ENCODE measurements at places on chromosomes 7 and 10.
A peak's percentile ranks its signal among the peaks of the same experiment; 100 is the strongest.

- no peak for DNase-seq
Observed at GRCh38 chr7:28755255-28755654, 202.9 kb downstream of the TRIL start.

GRCh38 chr7:158816995-158817394 lies 12.3 kb downstream of the ESYT2 start:
- no peak for DNase-seq

- DNase-seq = no peak
Observed at GRCh38 chr7:155844526-155844925, 32.3 kb upstream of the SHH start.

GRCh38 chr7:340200-340937 lies 50.4 kb downstream of the FOXL3 start:
- no peak for DNase-seq

- DNase-seq = no peak
Observed at GRCh38 chr10:105658696-105659095, 1017.6 kb downstream of the SORCS3 start.

DNA sequence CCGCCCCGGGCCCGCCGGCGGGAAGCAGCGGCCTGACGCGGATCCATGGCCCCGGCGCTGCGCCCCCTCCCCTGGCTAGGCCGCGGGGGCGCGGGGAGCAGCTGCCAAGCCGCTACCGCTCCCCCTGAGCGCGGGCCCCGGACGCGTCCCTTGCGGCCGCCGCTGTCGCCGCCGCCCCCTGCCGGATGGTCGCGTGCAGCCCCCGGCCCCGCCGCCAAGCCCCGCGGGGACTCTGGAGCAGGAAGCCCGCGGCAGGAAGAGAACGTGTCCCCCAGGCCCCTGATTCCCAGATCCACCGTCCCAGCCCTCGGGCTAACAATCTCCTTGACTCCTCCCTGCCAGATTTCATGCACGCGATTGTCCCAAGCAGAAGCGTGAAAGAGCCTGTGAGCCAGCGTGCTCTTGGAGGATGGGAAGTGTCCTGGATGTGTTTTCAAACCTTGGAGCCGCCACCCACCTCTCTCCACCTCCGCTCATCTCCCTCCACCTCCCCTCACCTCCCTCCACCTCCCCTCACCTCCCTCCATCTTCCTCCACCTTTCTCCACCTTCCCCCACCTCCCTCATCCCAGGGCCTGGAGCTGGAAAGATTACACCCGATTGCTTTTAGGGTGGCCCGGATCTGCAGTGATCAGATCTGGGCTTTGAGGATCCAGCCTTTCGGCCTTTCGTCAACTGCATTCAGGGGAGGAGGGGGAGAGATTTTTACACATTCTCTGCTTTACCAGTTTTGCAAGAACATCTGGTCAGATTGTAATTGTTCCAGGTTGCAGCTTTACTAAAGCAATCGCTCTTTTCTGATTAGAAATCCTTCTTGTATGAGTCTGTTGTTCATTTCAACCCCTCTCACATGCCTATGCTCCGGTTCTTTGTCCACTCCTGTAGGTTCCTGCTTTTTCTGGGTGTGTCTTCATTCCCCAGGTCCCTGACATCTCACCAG lies 570 bp upstream of the PRTFDC1 start:
- DNase-seq = peak; percentile 53

DNA sequence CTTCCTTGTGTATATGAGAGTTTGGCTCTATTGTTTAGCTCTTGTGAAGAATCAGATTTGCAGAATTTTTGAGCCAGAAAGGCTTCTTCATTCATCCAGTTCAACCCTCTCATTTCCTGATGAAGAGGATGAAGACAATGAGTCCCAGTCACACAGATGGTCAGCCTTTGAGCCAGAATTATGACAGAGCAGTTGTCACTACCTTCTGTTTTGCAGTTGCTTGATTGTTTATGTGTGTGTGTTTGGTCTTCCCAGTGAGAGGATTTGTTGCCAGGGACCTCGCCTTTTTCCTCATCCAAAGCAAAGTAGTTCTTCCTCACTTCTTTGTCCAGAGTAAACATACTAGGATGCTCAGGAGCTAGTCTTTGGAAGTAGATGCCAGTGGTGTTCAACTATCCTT lies 15.6 kb downstream of the MDFIC start:
- no peak for DNase-seq

DNA sequence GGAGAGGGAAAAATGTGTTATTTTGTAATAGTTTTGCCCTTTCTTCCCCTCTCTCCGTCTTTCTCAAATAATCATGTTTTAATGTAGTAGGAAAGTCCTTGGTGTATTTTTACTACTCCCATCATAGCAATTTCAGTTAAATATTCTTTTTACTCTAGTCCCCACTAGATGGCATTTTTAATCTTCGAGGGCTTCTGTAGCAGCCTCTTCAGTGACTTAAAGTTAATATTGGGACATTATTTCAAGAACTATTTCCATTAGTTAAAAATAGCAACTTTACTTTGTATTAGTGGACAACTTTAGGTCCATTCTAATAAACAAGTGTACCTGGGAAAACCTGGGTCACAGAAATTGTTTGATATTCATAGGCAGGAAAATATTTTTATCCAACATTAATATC lies 23.0 kb downstream of the EDRF1 start:
- DNase-seq = no peak

- no peak for DNase-seq
Observed at GRCh38 chr7:109215341-109215740, 645.7 kb downstream of the DNAJB9 start.

GRCh38 chr10:49139846-49140195 lies 6.0 kb upstream of the FAM170B start:
- DNase-seq = no peak

Data from ureter (tissue), 1 donor.